ENCODE measurements at places on chromosomes 11 and 22. TPM values are rescaled to one million over a fixed set of nuclear protein-coding genes. Genes with fewer than 3 reads are reported as not detected.

DNA sequence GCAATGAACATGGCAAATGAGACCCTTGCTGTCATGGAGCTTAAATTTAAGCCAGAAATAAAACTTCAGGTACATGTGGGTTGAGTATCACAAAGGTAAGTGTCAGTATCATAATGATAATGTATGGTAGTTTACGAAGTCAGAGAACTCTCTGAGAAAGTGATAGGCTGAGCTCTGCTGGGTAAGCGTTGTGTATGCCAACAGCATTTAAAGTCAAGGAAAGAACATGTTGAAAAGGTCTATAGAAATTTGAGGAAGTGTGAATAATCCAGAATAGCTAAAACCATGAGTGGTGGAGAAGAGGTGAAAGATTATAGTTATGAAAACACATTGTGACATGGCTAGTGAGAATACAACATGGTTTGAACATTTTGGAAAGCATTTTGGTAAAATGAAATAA is 17.4 kb upstream of the CTSC start:
- no peak for DNase-seq

DNA sequence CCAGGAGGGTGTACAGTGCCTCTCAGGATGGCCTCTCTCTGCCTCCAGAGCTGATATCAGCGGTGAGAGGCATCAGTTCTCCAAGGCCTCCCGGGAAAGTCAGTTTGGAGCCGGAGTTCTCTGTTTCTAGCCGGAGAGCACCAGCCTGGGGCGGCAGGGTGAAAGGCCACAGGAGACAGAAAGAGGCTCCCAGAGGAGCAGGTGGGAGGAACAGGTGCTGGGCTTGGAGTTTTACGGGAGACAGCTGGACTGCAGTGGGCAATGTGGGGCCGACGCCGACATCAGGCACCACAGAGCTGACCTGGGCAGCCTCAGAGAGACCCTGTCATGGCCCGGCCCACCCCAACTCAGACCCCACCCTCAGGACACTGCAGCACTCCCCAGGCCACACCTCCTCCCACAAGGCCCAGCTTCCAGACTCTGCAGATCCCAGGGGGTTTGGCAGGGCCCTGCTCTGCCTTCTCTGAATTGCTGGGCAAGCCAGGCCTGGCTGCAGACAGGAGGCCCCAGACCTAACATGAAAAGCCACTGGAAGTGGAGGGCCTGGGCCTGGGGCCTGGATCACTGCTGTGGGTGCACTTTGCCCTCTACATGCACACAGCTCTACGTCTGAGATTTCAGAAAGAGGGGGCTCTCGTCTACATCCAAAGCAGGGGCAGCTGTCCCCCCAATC is 885.6 kb downstream of the BRD1 start:
- no peak for DNase-seq

The TANGO2 gene
- total RNA-seq: 56.2 TPM

- no peak for DNase-seq
Observed at GRCh38 chr22:49468487-49469198, 359.0 kb downstream of the BRD1 start.

The MS4A4A gene
- 120 TPM for total RNA-seq

- no peak for DNase-seq
Observed at GRCh38 chr11:94593030-94593429, 25.9 kb downstream of the PIWIL4 start.

Data from adrenal gland (tissue), 19 donors.